Nucleus accumbens (tissue), 56 donors: ENCODE measurements at places on chromosomes 13 and 19.

GRCh38 chr13:60268203-60268555 lies 104.5 kb upstream of the DIAPH3 start:
- no peak for DNase-seq

DNA sequence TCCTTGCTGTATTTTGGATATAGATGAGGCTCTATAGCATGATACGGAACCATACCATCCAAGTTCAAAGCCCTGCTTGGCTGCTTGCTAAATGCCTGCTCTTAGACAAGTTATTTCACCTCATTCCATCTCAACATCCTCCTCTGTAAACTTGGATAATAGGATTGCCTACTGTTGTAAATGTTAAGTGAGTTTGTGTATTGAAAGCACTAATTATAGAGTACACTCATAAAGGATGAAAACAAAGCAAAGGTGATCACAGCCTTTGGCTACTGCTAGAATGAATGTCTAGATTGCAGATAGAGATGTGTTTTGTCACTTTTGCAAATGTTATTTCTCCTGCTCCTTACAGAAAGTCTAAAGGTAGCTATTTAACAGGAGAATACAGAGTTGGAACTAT lies 34.3 kb upstream of the STARD13 start:
- no peak for DNase-seq

DNA sequence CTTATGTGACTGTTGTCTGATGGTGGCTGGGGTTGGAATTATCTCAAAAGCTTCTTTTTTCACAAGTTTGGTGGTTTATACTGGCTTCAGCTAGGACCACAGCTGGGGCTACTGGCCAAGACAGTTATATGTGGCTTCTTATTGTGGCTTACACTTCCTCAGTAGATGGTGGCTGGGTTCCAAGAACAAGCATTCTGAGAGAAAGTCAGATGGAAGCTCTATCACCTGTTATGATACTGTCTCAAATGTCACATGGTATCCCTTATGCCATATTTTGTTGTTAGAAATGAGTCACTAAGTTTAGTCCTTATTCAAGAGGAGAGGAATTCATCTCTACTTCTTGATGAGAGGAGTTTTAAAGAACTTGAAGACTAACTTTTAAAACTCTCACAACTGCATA lies 41.6 kb downstream of the NDFIP2 start:
- no peak for DNase-seq

DNA sequence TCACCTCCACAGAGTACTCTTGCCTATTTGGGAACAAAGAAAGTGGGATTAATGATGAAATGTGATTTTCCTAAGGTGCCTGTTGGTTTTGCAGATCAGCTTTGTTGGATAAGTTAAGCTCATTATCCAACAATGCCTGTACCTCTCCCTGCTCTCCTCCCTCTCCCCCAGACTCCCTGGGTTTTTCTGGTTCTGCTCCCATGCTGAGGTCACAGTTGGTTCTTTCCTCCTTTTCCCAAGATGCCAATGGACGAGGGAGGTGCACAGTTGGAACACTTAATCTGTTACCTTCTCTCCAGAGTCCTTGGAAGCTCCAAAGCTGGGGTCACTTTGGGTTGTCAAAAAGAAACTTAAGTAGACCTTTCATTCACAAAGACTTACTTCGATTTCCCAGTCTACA lies 1.6 kb downstream of the OXGR1 start:
- no peak for DNase-seq

DNA sequence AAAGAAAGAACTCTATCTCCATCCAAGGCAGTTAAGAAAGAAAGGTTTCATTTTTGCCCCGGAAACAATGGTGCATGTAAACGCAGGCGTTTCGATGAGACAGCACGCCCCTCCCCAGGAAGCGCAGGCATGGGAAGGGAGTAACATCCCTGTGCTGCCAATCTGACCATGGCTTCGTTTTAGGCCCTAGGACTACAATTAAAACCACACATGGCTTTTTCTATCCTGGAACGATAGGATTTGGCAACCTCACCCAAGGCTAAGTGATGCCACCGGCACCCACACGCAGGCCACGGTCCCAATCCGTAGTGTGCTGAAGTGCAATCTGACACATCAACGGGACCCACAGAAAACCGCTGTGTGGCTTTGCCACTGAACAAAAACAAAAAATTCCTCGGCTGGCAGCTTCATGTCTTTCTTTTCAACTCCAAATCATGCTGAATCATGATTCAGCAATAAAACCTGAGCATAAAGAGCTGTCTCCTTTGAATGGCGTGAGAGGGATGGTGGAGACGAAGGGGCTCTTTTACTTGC lies 24.2 kb downstream of the RANBP3 start:
- DNase-seq, result no peak

DNA sequence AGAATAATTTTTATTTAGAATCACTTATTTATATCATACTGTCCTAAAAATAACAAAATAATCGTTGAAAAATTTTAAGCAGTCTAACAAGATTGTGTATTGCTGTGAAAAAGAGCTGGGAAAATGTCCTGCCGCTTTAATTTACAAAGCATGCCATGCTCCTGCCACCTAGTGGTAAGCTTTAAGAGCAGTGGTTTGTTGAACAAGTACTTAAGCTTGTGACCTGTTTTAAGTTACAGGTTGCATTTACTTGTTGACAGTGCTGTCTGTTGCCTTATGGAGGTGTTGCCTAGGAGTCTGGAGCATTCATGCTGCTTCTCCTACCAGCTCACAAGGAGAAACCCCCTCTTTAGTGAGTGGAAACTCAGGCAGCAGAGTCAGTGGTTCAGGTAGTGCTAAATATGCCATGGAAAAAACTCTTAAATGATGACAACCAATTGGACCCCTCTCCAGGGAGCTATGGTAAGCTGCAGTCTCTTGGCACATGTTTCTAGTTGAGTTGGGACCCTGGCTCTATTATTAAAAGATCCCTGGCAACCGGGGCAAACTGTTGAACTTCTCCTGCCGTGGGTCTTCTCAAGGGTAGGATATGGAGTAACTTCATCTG lies 68.4 kb downstream of the SPATA13 start:
- DNase-seq, result no peak

DNA sequence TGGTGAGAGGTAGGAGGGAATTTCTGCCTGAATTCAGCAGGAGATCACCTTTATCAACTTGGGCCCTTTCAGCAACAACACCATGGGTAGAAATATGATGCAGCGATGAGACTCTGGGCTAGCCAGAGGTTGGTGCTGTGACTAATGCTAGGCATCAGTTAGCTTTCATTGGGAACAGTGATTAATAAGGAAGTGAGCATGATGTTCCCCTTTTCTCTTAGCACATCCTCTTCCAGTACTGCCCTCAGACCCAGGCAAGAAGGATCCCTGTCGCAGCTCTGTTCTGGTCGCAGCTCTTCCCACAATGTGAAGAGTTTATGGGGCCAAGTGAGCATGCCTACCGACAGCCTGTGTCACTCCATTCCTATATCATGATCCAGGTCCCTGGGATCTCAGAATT lies 100.5 kb downstream of the FLT1 start:
- DNase-seq, result no peak
